ENCODE measurements at places on chromosomes 1 and 21. TPM values are rescaled to one million over a fixed set of nuclear protein-coding genes. Genes with fewer than 3 reads are reported as not detected.

- no peak for DNase-seq
Measured at GRCh38 chr21:32457360-32457840, 44.9 kb downstream of the EVA1C start.

The KCNJ9 gene
- total RNA-seq = not detected

The LCE2A gene
- total RNA-seq = not detected

GRCh38 chr1:28091043-28091781 lies 2.8 kb upstream of the EYA3 start:
- peak; percentile 62 for DNase-seq

The DISP1 gene
- 6.6 TPM for total RNA-seq

DNA sequence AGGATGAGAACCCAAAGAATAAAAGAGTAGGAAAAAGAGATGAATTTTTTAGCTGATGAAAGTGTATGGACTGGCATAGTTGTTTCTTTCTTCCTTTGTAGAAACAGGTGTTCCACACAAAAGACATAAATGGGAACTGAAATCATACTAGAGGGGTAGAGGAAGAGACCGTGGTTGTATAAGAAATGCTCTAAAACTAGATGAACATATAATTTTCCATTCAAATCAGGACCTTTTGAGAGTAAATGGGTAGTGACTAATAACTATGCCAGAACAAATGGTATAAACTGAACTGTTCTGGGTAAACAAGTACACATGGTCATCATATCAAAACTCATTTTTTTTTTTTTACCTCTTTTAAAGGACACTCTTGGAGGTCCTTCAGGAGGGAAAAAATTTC lies 344.2 kb downstream of the VAV3 start:
- no peak for DNase-seq

The SAMSN1 gene
- total RNA-seq = not detected

The FCAMR gene
- total RNA-seq = not detected

- no peak for DNase-seq
Measured at GRCh38 chr21:31343680-31344480, at the start of gene TIAM1. Gene TIAM1 (minus strand): TSS chr21:31344261. CDS start chr21:31266972, 77,289 bp downstream.

GRCh38 chr1:95118067-95118499 lies 928 bp downstream of the TLCD4 start:
- DNase-seq = no peak

DNA sequence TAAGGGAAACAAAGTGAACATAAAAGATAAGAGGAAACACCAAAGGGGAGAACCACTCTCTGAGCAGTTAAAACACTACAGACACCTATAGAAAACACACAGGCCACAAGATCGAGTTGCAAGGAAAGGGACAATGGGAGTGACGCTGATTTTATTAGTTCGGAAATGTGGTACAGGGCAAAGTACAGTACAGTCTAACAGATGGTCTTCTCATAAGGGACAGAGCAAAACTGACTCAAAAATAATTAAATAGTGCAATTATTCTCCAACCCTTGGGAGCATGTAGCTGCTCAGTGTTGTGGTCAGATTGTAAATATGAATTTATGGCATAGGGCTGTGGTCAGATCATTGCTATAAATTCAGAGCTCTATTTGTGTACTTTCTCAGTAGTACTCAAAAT lies 352.0 kb downstream of the USH2A start:
- no peak for DNase-seq

GRCh38 chr1:209710093-209710492 lies 5.4 kb downstream of the HSD11B1 start:
- DNase-seq = no peak

The SAMD11 gene
- 0.63 TPM for total RNA-seq

DNA sequence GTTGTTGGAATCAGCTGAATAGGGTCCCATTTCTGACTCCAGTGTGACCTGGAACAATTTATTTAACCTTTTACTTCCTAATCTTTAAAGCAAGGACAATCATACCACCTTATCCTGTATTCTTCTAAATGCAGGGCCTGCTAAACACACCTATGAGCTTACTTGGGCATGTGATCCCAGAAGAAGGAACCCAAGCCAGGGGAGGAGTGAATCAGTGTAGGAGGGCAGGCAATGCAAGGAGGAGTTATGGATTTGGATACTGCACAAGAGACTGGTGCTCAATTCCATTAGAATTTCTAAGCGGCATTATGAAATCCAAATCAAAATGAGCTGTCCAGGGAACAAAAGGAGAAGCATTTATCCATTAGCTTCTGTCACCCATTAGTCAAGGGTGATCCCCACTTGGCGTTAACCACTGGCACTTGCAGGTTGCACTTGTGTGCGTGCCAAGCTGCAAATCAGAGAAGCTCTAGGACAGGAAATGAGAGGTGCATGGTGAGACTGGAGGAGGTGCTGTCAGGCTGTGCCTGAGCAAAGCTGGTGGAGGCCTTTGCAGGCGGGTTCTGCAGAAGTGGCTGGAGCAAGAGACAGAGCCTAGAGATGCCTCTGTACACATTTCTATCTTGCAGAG lies 297.2 kb upstream of the PLXNA2 start:
- DNase-seq = no peak

DNA sequence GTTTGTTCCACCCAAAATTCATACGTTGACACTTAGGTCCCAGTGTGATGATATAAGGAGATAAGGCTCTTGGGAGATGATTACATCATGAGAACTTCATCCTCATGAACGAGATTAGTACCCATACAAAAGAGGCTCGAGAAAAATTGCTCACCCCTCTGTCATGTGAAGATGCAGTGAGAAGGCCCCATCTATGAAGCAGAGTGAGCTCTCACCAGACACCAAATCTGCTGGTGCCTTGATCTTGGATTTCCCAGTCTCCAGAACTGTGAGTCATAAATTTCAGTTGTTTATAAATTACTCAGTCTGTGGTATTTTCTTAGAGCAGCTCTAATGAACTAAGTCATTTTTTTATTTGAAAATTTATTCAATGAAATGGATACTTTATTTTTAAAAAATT lies 42.6 kb upstream of the USP25 start:
- no peak for DNase-seq

The TMEM81 gene
- 4.3 TPM for total RNA-seq

DNA sequence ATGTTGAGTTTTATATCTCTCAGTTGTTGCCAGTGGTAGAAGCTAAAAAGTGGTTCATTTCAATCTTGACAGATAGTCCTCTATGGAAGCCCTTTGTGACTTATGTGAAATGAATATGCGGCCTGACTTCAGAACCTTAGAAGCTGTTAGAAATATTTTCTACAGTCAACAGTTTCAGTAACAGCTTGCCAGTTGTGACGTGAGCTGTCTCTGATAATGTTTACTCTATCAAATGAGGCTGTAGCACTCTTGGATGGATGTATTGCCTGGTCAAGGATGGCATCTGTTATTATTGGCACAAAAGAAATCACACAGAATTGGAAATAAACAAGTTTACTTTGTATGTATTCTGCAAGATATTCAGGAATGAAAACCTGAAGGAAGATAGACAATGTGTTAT lies 31.9 kb downstream of the SNX7 start:
- no peak for DNase-seq

- DNase-seq = no peak
Measured at GRCh38 chr1:224430511-224431113, 4.0 kb downstream of the WDR26 start.

The LAD1 gene
- total RNA-seq = 80.5 TPM

- no peak for DNase-seq
Measured at GRCh38 chr1:161089938-161090337, 580 bp upstream of the NECTIN4 start.

Measured in Caco-2 (cell line).